ENCODE measurements at places on chromosomes 3 and 15. TPM values are rescaled to one million over a fixed set of nuclear protein-coding genes. Genes with fewer than 3 reads are reported as not detected.

- DNase-seq = no peak
Measured at GRCh38 chr3:171825222-171825828, 15.0 kb upstream of the PLD1 start.

DNA sequence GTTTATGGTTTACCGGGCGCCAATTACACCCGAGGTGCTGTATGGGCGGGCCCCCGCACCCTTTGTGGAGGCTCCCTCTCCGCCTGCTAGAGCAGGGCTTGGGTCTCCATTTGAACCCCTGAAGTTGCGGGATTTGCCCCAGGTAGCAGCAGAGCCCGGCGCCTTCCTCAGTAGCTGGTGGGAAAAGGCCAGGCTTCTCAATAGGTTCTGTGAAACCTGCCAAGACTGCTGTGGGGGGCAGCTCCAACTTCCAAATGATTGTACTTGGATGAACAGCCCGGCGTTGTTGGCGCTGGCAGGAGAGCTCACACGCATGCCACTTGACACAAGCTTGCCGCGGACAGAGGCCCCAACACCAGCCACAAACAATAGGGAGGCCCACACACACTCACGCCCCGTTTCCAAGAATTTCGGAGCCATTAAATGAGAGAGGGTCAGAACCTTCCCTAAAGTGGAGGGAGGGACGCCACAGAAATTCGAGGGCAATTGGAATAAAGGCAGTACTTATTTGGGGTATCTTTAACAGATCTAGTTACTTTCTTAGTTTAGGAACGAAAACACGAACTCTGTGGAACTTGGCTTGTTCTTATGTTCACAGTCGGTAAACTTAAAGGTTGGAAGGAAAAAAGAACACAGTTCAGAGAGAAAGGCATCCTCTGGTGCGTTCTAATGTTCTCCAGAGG lies 1.4 kb downstream of the EPHB3 start:
- DNase-seq = peak; percentile 79

Gene ALG1L2
- total RNA-seq = 0.29 TPM

DNA sequence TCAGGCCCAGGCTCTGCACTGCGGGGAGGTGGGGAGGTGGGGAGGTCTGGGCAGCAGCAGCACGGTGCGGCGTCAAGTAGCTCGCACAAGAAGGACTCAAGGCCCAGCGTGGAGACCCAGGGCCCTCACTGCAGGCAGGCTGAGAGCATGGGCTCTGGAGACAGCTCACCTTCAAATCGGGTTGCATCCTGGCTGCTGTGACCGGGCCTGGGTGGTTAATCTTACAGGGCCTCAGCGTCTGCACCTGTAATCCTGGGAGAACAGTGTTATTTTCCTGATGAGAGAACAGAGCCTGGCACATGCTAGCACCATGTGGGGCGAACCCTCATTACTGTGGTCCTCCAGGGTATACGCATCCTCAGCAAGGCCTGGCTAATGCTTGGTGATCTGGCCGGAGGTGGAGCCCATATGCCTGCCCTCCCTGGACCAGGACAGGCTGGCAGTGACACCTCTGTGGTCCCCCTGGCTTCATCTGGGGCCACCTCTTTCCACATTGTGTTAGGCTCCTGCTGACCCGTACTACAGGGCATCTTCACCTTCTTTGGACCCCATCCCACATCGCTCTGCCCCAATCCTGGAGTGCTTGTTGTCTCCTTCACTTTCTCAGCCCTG lies 55.5 kb downstream of the RGMA start:
- no peak for DNase-seq

Gene GP5
- total RNA-seq = 0.36 TPM

Gene ATP13A5
- total RNA-seq = not detected

- no peak for DNase-seq
Measured at GRCh38 chr15:36808411-36809160, 229.2 kb downstream of the CDIN1 start.

DNA sequence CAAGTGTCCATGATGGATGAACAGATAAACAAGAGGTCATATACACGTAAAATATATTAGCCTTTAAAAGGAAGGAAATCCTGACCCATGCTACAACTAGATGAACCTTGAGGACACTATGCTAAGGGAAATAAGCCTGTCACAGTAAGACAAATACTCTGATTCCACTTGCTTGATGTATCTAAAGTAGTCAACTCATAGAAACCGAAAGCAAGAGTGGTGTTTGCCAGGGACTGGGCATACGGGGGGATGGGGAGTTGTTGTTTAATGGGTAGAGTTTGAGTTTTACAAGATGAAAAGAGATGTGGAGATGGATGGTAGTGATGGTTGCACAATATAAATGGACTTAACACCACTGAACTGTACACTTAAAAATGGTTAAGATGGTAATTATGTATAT lies 65.4 kb downstream of the C3orf70 start:
- DNase-seq = no peak

Gene KCNAB1
- total RNA-seq = 0.36 TPM

GRCh38 chr3:8762607-8763377 lies 6.6 kb downstream of the OXTR start:
- DNase-seq = peak; percentile 72

GRCh38 chr3:188594139-188594538 lies 440.2 kb downstream of the LPP start:
- DNase-seq = no peak

GRCh38 chr3:170417090-170417489 lies 1.6 kb upstream of the CLDN11 start:
- no peak for DNase-seq

DNA sequence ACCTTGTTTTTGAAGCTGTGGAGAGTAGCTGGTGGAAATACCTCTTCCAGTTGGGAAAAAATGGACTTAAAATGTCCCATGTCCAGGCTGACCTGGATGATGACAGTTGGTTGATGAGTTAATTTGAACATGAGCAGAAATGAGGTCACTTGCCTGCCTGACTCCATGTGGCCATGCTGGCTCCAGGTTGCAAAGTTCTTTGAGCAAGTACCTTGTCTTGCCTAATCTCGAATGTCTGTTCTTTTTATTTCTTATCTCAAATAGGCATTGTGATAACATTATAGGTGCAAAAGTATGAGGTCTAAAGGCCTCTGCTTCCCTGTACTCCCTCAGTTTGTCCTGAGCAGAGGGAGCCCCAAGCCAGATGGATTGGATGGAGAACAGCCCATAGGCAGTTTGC lies 9.0 kb downstream of the MAPKBP1 start:
- no peak for DNase-seq

DNA sequence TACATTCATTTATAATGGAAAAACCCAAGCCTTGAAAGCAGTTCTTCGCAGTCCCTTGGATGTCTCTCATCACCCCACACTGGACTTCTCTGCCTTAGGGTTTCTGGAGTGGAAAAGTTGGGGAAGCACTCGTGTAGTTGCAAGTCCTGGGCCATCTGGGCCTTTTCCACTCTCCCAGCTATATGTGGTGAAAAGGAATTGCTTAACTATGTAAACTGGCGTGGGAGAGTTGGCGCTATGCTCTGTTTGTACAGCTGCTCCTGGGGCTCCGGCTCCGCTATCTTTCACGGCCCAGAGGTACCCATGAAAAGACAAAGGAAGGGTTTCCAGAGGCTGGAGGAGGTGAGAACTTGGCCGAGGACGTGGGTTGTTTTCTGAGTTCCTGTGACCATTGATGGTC lies 81.1 kb upstream of the MYZAP start:
- DNase-seq = peak; percentile 37

- no peak for DNase-seq
Measured at GRCh38 chr3:77303955-77304699, 264.2 kb downstream of the ROBO2 start.

GRCh38 chr3:67656614-67657013 lies 2.2 kb upstream of the SUCLG2 start:
- no peak for DNase-seq

- no peak for DNase-seq
Measured at GRCh38 chr3:58772462-58772861, 105.9 kb upstream of the FAM3D start.

- DNase-seq = no peak
Measured at GRCh38 chr15:97319291-97319690, 641.2 kb upstream of the ARRDC4 start.

Gene CAPN3
- 1.1 TPM for total RNA-seq

DNA sequence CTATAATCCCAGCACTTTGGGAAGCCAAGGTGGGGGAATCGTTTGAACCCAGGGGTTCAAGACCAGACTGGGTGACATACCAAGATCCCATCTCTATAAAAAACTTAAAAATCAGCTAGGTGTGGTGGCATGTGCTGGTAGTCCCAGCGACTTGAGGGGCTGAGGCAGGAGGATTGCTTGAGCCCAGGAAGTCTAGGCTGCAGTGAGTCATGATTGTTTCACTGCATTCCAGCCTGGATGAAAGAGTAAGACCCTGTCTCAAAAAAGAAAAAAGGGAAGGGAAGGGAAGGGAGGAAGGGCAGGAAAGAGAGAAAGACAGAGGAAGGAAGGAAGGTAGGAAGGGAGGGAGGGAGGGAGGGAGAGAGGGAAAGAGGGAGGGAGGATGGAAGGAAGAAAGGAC lies 133.7 kb upstream of the LRRN1 start:
- DNase-seq = no peak

DNA sequence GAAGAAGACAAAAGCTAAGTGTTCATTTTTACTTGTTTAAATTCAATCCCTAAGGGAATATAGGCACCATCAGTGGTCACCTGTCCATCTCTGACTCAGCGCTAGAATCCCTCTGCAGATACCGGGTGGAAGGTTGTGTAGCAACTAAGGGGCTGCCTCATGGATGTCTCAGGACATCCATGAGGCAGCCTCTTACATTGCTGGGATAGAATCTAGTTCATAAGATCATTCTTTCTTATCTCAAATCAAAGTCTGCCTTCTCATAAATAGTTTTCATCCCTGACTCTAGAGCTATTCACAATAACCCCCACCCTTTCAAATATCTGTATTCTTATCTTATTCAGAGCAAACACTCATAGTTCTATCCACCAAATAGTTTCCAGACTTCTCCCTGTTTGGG lies 38.1 kb downstream of the HSPBAP1 start:
- no peak for DNase-seq

- DNase-seq = peak; percentile 35
Measured at GRCh38 chr3:15660055-15660935, 58.8 kb downstream of the BTD start.

GRCh38 chr15:67835297-67836133 lies 4.3 kb downstream of the RNU6-1 start:
- DNase-seq = peak; percentile 72

DNA sequence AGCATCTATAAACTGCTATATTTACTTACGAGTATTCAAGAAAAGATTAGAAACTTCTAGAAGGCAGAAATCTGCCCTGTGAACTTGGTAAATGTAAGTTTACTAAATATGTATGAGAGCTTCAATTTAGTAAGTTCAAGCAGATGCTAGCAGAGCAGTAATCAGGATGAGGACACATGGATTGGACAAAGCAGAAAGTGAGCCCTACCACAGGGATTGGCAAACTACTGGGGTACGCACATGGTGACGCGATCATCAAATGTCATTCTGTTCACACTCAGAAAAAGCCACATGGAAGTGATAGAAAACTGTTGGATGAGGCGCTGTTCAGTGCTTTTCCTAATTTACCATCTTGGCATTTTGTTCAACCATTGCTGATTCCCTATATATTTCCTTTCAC lies 360.2 kb upstream of the ZNF385D start:
- no peak for DNase-seq

Gene TMEM266
- total RNA-seq = not detected

Gene ROBO2
- 0.36 TPM for total RNA-seq

- peak; percentile 62 for DNase-seq
Measured at GRCh38 chr15:39242345-39242744, 338.5 kb upstream of the THBS1 start.

DNA sequence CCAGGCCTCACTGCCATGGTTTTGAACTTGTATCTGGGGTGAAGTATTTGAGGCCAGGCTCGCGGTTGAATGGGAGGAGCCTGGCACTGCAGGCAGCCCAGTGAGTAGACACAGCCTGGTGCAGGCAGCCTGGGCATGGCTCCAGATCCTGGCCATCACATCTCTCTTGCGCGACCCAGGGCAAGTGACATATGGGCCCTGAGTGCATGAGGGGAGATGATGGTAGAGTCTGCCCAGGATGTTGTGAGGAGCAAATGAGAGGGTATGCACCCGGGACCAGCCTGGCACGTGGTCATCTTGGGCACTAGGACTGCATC lies 103.5 kb downstream of the TBC1D2B start:
- peak; percentile 95 for DNase-seq

DNA sequence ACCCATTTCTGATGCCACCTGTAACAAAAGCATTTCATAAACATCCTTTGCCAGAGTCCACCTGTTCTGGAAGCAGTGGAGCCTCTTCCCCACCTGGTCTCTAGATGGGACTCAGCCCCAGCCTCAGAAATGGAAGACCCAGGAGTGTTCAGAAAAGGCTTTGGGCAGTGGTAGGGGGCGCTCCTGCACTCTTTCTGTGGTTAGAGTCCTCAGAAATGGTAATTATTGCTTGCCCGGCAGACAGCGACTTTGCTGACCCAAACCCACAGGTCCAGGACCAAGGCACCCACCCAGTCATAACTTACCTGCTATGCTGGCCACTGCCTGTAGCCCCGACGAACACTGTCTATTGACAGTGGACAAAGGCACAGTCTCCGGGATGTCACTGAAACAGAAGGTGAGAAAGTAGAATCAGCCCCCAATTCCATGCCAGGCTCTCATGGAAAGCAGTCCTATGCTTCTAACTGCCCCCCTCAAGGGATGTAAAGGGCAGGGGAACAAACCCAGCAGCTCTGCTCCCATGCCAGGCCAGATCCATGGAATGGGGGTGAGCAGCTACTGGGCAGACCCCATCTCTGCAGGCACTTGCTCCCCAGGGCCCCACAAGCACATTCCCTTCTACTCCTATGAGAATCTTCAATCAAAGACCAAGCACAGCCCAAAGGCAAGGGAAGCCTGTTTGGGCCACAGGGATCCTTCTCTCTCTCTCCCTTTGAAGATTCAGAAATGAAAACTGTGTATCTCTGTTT lies 5.1 kb downstream of the ACAA1 start:
- DNase-seq = peak; percentile 83

DNA sequence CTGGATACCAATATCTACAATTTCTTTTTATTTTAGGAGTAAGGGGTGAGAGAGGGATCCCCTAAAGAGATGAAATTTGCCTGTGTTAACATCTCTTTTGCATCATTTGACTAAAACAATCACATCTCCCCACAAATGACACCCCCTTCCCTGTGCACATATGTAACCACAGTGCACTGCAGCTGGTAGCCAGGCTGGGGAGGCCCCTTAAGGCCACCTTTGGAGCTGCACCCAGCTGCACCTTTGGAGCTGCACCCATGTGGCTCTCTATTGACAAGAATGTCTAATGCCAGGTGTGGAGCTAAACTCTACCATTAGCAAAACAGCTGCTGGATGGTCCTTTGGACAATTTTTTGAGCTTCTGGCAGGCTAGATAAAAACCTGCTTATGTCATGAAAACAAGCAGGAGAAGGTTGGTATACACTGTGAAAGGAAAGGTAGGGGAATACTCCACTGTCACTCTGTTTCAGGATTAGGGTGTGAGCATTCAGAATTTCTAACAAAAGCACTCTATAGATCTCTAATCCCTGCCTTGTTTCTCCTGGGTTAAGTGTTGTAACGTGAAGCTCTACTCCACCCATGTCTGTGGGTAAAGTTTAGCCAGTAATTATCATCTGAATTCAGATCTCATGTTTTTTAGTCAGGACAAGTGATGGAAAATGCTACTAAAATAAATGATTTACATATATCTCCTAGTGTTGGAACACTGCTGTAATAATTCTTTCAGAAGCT lies 52.1 kb downstream of the TFG start:
- no peak for DNase-seq

Gene IL20RB
- 1.8 TPM for total RNA-seq

Gene GTF2E1
- 14.4 TPM for total RNA-seq
